ENCODE measurements at places on chromosomes 13 and 19. TPM values are rescaled to one million over a fixed set of nuclear protein-coding genes. Genes with fewer than 3 reads are reported as not detected.

The LRFN3 gene
- total RNA-seq, result 15.7 TPM

The DZIP1 gene
- total RNA-seq, result 12.3 TPM

The APLP1 gene
- 88.4 TPM for total RNA-seq

The SELENOV gene
- not detected for total RNA-seq

The CGB8 gene
- 2.5 TPM for total RNA-seq

The GJA3 gene
- total RNA-seq, result 1.2 TPM
